ENCODE measurements at places on chromosomes 3 and 15. TPM values are rescaled to one million over a fixed set of nuclear protein-coding genes. Genes with fewer than 3 reads are reported as not detected.

Gene SH2D7
- 0.83 TPM for polyA plus RNA-seq

Gene PLA2G4E
- polyA plus RNA-seq = not detected

Gene ARHGAP11A
- polyA plus RNA-seq = 35.0 TPM

GRCh38 chr15:38176691-38177090, 75.9 kb upstream of the SPRED1 start:
- no peak for DNase-seq

- no peak for DNase-seq
Measured at GRCh38 chr3:114518206-114518808, 224.5 kb downstream of the TIGIT start.

DNA sequence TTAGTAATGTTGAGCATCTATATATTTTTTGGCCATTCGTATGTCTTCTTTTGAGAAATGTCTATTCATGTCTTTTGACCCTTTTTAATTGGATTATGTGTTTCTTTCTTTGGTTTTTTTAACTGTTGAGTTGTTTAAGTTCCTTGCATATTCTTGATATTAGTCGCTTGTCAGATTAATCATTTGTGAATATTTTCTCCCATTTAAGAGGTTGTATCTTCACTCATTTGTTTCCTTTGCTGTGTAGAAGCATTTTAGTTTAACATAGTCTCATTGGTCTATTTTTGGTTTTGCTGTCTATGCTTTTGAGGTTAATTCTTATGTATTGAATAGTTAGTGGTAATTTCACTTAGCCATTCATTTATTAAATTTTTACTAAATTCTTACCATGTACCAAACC, 283.8 kb downstream of the ZPLD1 start:
- no peak for DNase-seq

DNA sequence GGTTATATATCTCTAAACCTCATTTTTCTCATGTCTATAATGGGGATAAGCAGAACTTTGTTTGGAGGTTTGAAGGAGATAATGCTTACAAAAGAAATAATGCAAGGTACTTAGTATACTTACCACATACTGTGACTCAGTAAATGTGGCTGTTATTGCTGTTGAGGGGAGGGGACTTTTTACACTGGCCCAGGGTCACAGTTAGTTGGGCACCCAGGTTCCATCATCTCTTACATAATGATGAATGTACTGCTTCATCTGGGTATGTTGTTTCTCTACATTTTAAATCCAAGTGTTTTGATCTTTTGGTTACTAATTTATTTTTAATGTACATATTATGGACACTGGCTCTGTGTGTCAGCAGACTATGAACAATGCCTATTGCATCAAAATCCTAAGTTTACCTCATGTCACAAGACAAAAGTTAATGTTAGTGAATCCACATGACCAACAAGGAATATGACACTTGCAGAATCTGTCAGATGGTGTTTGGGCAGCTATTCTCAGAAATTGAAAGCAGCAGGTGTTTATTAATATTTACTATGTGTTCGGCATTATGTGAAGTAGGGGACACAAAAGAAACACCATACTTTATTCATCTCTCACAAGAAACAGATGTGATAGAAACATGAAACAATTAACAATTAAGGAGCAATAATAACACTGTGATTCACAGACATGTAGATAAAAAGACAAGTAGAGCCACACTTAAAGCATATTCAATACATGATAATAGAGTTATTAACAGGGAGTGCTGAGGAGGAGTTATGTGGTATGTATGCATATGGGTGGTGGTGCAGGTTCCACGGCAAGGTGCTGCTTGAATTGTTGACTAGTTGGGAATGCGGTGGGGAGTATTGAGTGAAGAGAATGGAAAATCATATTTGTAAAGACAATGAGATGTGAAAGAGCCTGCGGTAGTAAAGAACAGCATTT, 109.7 kb downstream of the GALK2 start:
- DNase-seq = no peak

DNA sequence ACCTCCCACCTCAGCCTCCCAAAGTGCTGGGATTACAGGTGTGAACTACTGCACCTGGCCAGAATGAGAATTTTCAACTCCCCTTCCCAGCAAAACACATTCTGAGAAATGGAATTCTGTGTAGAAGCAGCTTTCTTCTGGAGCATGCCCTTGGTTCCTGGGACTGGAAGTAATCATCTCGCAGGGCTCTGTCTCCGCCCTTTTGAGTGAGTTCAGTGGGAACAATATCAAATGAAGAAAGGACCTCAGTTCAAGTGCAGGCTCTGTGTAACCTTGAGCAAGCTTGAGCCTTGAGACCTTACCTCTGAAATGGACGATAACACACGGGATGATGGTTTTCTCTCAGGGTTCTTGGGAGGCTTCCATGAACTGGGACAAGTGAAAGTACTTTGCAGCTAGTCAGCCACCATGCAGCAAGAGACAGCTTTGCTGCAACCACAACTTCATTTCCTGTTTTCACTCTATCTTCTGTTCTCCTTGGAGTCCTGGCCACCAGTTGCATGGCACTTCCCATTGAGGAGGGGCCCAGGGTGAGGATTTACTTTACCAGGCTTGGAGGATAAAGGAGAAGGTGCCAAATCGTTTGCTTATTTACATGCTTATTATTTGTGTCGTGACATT, 35.7 kb upstream of the IGF1R start:
- DNase-seq = no peak

Data from renal pelvis (tissue), 12 donors.